ENCODE measurements at places on chromosomes 3 and 15. TPM values are rescaled to one million over a fixed set of nuclear protein-coding genes. Genes with fewer than 3 reads are reported as not detected.

Gene RLBP1
- 0.22 TPM for polyA plus RNA-seq

Gene CCR8
- polyA plus RNA-seq = not detected

Gene KBTBD8
- 0.81 TPM for polyA plus RNA-seq

Gene ALPK3
- 0.42 TPM for polyA plus RNA-seq

Gene EIF2B5
- 38.4 TPM for polyA plus RNA-seq

Gene ZNF717
- 0.10 TPM for polyA plus RNA-seq

Gene GOLGA8M
- polyA plus RNA-seq = 0.05 TPM

Gene SLC51B
- 12.0 TPM for polyA plus RNA-seq

Gene ZNF621
- polyA plus RNA-seq = 15.4 TPM

Gene GPR149
- polyA plus RNA-seq = not detected

Measured in HepG2 (cell line).